Stimulated activated CD4-positive, alpha-beta T cell treated with anti-CD3 and anti-CD28 coated beads, Interleukin-2, amount 100 ng/mL, for 4 hours (primary cell): ENCODE measurements at places on chromosomes 13 and 19.
A peak's percentile ranks its signal among the peaks of the same experiment; 100 is the strongest.

- no peak for DNase-seq
These were observed 29.5 kb upstream of the KBTBD6 start for GRCh38 chr13:41162151-41162550.

DNA sequence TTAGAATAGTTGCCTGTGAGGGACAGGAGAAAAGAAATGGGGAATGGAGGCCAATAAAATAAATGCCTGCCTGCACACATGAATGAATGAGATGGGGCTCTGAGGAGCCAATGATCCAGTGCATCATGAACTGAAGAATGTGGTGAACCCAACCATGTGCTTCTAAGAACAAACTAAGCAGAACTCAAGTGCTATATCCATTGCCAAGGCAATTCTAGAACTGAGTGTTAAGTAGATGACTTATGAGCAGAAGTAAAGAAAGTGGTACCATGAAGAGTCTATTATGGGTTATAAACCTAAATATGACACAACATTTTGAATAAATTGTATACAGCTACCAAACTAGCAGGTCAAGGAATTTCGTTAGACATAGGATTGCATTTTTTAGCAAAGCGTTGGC is 186.1 kb downstream of the KATNAL1 start:
- DNase-seq: no peak

DNA sequence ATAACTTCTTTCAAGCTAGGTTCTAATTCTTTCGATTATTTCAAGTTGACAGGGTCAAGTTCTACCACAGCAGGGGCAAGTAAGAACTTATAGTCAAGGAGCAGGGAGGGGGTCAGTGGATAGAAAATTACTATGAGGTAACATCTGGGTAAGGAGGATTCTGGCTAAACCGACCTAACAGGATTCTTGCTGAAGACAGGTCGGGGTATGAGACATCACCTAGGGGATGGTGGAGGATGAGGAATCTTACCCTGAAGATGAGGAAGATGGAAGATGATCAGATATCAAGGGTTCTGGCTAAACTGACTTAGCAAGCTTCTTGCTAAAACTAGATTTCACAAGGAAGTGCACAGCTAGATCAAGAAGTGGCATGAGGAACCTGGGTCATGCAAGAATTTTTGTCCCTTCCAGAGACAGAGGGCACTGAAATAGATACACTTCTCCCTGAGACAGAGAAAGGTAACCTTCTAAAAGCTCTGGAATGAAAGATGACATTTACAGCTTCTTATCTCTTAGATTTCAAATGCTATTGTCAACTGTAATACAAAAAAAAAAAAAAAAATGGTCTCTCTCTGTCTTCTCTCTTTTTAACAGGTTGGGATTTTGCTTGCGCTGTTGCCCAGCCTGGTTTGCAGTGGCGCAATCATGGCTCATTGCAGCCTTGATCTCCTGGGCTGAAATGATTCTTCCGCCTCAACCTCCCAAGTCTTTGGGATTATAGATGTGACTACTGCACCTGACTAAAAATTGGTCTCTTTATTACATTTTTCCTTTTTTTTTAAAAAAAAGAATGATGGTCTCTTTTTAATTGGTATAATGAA is 9.6 kb upstream of the METTL21C start:
- no peak for DNase-seq

DNA sequence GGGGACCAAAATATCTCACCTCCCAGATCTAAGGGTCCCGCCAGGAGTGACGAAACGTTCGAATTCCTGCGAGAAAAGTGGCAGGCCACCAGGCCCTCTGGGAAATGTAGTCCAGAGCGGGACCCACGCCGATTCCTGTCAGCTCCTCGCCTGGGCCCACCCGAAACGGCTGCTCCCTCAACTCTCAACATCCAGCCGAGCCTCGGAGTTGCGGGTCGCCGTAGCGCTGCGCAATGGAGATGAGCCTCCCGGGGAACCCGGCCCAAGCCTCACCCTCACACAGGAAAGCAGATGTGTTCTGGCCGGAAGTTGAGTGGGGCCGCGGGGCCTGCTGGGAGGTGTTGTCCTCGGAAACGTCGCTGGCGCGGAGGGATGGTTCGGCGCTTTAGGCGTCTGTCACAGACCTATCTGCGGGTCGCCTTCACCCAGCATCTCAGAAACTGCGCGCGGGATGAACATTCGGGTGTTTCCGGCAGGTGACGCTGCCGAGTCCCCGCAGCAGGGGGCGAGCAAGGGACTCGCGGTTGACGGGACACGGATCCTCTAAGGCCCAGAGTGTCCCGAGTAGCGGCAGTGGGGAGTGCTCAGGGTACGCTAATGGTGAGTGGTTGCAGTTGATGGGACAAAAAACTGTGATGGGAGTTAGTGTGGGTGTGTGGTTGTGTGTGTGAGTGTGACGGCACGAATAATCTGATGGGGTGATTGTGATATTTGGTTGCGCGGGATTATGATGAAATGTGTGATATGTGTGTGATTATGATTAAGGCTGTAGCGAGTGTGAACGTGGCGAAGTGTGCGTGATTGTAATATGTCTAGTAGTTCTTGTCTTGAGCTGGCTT is at the start of the genes ZNF568 and ZNF829:
Gene ZNF568, plus strand, starts transcription at position 341 of the 839 bp plus-strand sequence. CDS start 6,439 bp downstream, outside the sequence.
Gene ZNF829, minus strand, starts transcription at position 300 of the 839 bp plus-strand sequence. CDS start 1,124 bp downstream, outside the sequence.
- peak; percentile 80 for DNase-seq

DNA sequence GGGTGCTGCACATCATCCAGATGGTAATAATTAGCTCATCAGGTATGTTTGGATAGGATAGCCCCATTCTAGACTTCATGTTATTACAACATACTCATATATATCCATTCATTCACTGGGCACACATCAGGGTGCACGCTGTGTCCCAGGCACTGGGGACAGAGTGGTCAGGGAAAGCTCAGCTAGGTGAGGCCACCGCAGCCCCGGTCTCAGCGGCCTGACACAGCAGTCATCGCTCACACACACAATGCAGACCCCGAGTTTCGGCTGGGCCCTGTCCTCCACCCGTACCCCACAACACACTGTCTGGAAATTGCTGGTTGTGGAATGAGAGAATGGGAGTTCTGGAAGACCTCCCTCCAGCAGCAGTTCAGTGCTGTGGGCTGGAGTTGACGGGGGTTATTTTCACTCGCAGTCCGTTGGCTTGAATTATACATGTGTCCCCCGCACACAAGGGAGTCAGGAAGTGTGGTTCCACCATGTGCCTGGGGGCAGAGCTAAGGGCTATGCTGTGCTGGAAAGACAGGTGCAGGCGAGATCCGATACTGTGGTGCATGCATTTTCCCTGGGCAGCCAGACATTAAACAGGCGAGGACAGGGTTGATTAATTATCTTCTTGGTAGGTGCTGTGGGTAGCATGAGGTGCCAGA is 257.6 kb downstream of the TEX29 start:
- DNase-seq: no peak

GRCh38 chr19:57814505-57815246 is at the start of gene ZNF552:
ZNF552 (minus strand) TSS chr19:57814913; CDS start chr19:57814743, 170 bp downstream.
- DNase-seq: peak; percentile 57

DNA sequence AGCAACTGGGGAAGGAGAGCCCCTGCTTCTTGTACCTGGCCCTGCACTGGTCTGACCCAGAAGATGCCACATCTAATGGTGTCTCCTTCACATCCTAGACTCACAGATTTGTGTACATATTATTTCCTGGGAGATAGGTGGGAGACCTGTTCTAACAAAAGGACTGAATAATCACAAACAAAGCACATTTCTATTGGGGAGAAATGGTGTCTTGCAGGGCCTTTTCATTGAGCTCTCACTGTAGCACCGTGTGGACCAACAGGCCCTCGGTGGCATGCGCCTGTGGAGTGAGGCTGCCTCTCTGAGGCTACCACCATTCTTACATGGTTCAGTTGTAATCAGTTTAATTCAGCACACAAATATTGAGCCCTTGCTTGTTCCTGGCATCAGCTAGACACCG is 989 bp upstream of the SACS start:
- no peak for DNase-seq

GRCh38 chr13:42532561-42533335 is 41.2 kb upstream of the TNFSF11 start:
- DNase-seq: no peak

GRCh38 chr13:108026680-108027410 is 188.5 kb downstream of the LIG4 start:
- DNase-seq: no peak

GRCh38 chr13:107712145-107712860 is 503.0 kb downstream of the LIG4 start:
- no peak for DNase-seq

- no peak for DNase-seq
These were observed 810.4 kb upstream of the SLC10A2 start for GRCh38 chr13:103876571-103876970.

GRCh38 chr13:112103961-112104880 is 37.3 kb downstream of the SOX1 start:
- no peak for DNase-seq
